ENCODE measurements at places on chromosomes 11 and 22.

DNA sequence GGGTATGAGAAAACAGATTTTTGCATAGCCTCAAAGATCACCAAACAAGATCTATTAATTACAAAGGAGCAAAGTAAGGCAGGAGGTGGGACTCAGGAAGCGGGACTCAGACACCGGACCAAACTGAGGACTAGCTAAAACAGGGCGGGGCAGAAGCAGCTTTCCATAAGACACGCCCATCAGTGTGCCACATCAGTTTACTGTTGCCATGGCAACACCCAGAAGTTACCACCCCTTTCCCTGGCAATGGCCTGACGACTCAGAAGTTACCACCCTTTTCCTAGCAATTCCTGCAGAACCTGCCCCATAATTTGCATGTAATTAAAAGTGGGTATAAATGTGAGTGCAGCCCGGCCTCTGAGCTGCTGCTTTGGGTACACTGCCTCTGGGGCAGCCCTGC is 173.9 kb downstream of the SHANK2 start:
- no peak for DNase-seq

GRCh38 chr11:27293515-27294417 is 69.2 kb downstream of the CCDC34 start:
- DNase-seq: no peak

- no peak for DNase-seq
Observed at GRCh38 chr11:72776117-72776843, 17.6 kb downstream of the STARD10 start.

DNA sequence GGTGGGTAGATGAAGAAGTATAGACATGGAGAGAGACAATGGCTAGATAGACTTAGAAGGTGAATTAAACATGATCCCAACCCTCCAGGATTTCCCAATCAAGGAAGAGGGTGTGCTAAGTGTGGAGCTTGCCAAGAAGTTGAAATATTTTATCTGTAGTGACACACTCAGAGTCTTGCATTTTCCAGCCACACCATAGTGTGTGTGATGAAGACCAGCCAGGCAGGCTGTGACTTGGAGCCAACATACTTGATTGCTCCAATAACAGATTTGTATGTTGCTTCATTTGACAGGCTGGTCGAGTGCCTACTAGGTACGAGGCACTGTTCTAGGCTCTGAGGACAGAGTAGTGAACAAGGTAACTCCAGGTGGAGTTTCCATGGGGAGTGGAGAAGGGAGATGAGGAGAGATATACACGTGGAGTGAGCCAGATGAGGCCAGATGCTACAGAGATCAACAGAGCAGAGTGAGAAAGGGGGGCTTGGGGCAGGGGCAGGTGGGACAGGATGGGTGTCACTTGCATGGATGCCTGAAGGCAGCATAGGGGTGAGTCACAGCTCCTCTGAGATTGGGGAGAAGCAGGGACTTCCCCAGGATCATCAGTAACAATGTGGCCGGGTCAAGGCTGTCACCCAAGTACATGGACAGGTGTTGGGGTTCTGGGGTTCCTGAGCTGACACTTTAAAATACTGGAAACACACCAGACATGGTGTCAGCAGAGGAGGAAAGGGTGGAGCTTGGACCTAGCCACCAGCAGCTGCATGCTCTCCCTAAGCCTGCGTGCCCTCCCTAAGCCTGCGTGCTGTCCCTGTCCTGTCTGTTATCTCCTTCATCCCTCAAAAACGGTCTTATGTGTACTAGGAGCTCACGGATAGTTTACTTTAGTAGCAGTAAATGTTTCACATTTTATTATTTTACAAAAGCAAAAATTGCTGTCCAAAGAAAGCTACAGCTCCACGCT is 23.6 kb downstream of the PDGFB start:
- DNase-seq: no peak

- DNase-seq: no peak
Observed at GRCh38 chr11:13358596-13359270, 81.1 kb downstream of the BMAL1 start.

GRCh38 chr11:10456519-10456918 is 1.5 kb downstream of the AMPD3 start:
- no peak for DNase-seq

DNA sequence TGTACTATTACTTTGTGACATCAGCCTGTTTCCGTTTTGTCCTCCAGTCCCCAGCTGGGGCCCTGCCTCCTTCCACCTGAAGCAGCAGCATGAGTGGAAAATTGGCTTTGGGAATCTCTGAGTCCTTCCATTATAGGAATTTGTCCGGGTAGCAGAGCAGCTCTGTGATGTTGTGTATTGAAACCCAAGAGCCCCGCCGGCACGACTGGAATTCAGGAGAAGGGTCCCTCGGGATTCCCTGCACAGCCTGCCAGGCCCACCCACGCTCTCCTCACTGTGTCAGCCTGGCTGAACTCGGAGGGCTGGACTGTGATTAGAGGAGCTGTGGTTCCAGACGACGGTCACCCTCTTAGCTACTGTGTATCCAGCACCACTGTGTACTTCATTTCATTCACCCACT is 18.8 kb upstream of the TSPAN18 start:
- no peak for DNase-seq

DNA sequence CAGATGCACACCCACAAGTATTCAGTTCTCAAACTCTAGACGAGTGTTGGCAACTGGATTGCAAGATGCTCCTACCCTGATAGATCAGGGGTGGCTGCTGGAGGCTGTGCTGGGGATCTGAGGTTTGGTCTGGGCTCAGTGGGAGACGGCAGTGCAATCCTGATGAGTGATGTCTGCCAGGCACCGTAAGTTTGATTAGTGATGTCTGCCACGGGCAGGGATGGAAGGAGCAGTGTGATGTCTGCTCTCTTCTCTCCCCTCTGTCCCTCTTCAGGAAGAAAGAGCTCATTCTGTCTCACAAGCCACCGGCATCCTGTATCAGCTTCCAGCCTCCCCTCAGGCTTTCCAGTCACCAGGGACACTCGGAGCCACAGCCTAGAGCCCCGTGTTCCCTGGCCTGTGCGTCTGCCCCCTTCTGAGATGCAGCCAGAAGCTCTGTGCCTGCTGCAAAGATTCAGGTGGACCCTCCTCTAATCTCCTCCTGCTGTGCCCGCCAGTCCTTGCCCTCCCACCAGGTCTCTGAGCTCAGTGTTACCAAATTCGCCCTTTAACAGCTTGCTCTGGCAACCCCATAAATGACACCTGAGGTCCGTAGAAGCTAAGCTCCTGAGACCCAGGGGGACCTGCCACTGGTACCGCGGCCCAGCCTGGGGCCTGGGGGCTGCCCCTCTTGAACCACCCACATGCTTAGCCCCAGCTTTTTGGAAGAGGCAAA is 19.9 kb downstream of the TP53I11 start:
- DNase-seq: no peak

GRCh38 chr11:95072948-95073347 is 6.2 kb downstream of the SRSF8 start:
- DNase-seq: no peak

All from activated CD8-positive, alpha-beta memory T cell treated with anti-CD3 and anti-CD28 coated beads for 1 hour (primary cell).